Right renal pelvis (tissue), 4 donors: ENCODE measurements at places on chromosomes 7 and 10.

DNA sequence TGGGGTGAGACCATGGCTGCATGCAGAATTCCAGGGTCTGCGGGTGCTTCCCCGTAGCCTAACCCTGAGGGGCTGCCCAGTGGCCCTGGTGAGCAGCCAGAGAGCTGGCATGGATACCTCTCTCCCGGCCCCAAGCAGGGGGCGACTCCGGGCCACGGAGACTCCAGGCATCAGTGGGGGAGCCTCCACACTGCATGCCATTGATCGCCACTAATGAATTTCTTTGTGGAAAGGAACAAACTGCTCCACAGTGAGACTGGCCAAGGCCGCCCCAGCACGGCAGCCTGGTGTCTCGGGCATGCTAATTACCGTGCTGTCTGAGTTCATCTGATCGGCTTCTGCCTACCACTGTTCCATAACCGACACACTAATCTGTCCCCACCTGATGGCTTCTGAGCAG, 184.4 kb downstream of the GRID1 start:
- no peak for DNase-seq

- DNase-seq: no peak
These were observed 73.6 kb upstream of the RPA3 start for GRCh38 chr7:7792056-7792455.

GRCh38 chr7:44184873-44185446, 4.3 kb downstream of the GCK start:
- no peak for DNase-seq

- no peak for DNase-seq
These were observed 1208.0 kb downstream of the SORCS1 start for GRCh38 chr10:105956550-105956949.
